A549 treated with RU486 at 1 μM for 4 hours (cell line): ENCODE measurements at places on chromosomes 11 and 22. TPM values are rescaled to one million over a fixed set of nuclear protein-coding genes. Genes with fewer than 3 reads are reported as not detected.

CREB3L1 gene
- 3.9 to 6.2 TPM (median 5.2 TPM) in 5 replicates for total RNA-seq

LSP1 gene
- total RNA-seq, result 0.91 to 2.3 TPM (median 1.3 TPM) in 5 replicates

MS4A3 gene
- not detected in 5 replicates for total RNA-seq

CNGA4 gene
- 0.07 to 0.19 TPM (median 0.09 TPM) in 3 of 5 replicates, not detected in the others for total RNA-seq

ATP5MG gene
- total RNA-seq, result 164 to 227 TPM (median 194 TPM) in 5 replicates

CDC42EP1 gene
- 27.8 to 39.1 TPM (median 37.3 TPM) in 5 replicates for total RNA-seq

FAM111B gene
- total RNA-seq, result 3.6 to 9.5 TPM (median 7.7 TPM) in 5 replicates

GAS2 gene
- total RNA-seq, result 0.41 to 1.2 TPM (median 0.72 TPM) in 5 replicates

USH1C gene
- total RNA-seq, result 0.74 to 1.5 TPM (median 1.3 TPM) in 5 replicates

TYR gene
- not detected in 5 replicates for total RNA-seq

OR5P2 gene
- not detected in 5 replicates for total RNA-seq

CNIH2 gene
- 1.4 to 3.7 TPM (median 2.9 TPM) in 5 replicates for total RNA-seq

SBF1 gene
- 16.2 to 27.1 TPM (median 24.2 TPM) in 5 replicates for total RNA-seq

PPP1R14B gene
- 237 to 395 TPM (median 394 TPM) in 5 replicates for total RNA-seq

LRFN4 gene
- 61.5 to 101 TPM (median 79.8 TPM) in 5 replicates for total RNA-seq

RASL10A gene
- total RNA-seq, result 0.16 to 0.35 TPM (median 0.16 TPM) in 3 of 5 replicates, not detected in the others

OR5D18 gene
- not detected in 5 replicates for total RNA-seq

HEPN1 gene
- not detected in 5 replicates for total RNA-seq

FIBIN gene
- total RNA-seq, result not detected in 5 replicates

CHRNA10 gene
- total RNA-seq, result 0.78 to 1.8 TPM (median 1.1 TPM) in 5 replicates

OR52E1 gene
- not detected in 5 replicates for total RNA-seq

DNAJB7 gene
- not detected in 5 replicates for total RNA-seq

SLC22A6 gene
- total RNA-seq, result not detected in 5 replicates

OLFML1 gene
- total RNA-seq, result 0.18 TPM in 1 of 5 replicates, not detected in the others

CD3D gene
- 0.64 TPM in 1 of 5 replicates, not detected in the others for total RNA-seq

KLHL35 gene
- 0.51 to 1.3 TPM (median 1.1 TPM) in 5 replicates for total RNA-seq

GTPBP1 gene
- 7.6 to 10.5 TPM (median 9.2 TPM) in 5 replicates for total RNA-seq

TYMP gene
- total RNA-seq, result 10.8 to 21.9 TPM (median 18.6 TPM) in 5 replicates

MMP13 gene
- total RNA-seq, result not detected in 5 replicates

OR8K1 gene
- not detected in 5 replicates for total RNA-seq

MOV10L1 gene
- not detected in 5 replicates for total RNA-seq

SYT7 gene
- total RNA-seq, result 0.71 to 1.4 TPM (median 0.88 TPM) in 5 replicates

MGAT3 gene
- total RNA-seq, result 0.23 to 0.57 TPM (median 0.36 TPM) in 5 replicates

SDHD gene
- 65.1 to 83.1 TPM (median 66.2 TPM) in 5 replicates for total RNA-seq

PNPLA5 gene
- 0.07 TPM in 1 of 5 replicates, not detected in the others for total RNA-seq

SCGB2A2 gene
- not detected in 5 replicates for total RNA-seq

CFAP68 gene
- total RNA-seq, result 30.1 to 34.3 TPM (median 32.2 TPM) in 5 replicates

MS4A15 gene
- total RNA-seq, result not detected in 5 replicates

RNH1 gene
- total RNA-seq, result 119 to 170 TPM (median 165 TPM) in 5 replicates

MS4A4E gene
- total RNA-seq, result not detected in 5 replicates
